Amniotic epithelial cell (primary cell): ENCODE measurements at places on chromosomes 1 and 21.

DNA sequence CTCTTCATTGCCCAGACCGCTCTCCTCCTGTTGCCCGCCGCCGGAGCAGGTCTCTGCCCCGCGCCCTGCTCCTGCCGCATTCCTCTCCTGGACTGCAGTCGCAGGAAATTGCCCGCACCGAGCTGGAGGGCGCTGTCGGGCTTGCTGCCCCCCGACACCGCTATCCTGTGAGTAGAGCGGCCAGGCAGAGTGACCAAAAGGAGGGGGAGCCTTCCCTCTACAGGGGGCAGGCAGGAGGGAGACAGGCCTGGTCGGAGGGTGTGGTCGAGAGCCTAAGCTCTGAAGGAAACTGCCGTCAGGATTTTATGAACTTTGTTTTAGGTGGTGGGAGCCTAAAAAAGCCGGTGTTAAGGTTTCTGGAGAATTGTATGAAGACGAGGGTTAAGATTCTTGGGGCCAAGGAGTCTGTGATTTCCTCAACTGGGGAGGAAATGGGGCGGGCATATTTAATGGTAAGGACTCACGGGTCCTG, 517 bp downstream of the LRIG2 start:
- peak; percentile 51 for DNase-seq

GRCh38 chr1:15328351-15329103, 81.2 kb upstream of the EFHD2 start:
- no peak for DNase-seq

GRCh38 chr1:218165701-218166114, 119.4 kb upstream of the RRP15 start:
- DNase-seq, result no peak

DNA sequence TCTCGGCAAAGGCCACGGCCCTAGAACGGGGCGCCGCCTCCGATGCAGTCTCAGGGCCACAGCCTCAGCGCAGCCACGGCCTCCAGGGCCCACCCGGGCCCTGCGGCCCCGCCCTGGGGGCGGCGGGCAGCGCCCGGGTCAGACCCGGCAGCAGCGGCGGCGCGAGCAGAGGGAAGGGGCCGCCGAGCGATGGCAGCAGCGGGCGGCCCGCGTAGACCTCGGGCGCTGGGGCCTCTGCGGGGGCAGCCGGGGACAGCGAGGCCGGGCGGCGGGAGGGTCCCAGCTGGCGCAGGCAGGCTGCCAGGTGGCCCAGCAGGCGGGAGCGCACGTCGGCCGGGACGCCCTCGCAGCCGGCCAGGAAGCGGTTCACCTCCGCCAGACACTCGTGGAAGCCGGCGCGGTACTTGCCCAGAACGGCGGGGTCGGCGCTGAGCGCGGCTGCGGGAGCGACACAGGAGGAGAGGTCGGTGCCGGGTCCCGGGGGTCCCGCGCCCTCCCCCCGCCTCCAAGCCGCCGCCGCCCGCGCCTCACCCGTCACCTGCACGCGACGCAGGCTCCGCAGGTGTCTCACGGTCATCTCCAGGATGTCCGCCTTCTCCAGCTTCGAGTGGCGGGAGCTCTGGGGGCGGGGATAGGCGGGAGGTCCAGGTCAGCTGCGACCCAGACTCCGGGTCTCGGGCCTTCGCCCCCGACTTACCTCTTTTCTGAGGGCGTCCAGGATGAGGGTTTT, 737 bp downstream of the HES4 start:
- DNase-seq, result no peak

GRCh38 chr1:66140072-66140471, 347.4 kb downstream of the PDE4B start:
- no peak for DNase-seq

DNA sequence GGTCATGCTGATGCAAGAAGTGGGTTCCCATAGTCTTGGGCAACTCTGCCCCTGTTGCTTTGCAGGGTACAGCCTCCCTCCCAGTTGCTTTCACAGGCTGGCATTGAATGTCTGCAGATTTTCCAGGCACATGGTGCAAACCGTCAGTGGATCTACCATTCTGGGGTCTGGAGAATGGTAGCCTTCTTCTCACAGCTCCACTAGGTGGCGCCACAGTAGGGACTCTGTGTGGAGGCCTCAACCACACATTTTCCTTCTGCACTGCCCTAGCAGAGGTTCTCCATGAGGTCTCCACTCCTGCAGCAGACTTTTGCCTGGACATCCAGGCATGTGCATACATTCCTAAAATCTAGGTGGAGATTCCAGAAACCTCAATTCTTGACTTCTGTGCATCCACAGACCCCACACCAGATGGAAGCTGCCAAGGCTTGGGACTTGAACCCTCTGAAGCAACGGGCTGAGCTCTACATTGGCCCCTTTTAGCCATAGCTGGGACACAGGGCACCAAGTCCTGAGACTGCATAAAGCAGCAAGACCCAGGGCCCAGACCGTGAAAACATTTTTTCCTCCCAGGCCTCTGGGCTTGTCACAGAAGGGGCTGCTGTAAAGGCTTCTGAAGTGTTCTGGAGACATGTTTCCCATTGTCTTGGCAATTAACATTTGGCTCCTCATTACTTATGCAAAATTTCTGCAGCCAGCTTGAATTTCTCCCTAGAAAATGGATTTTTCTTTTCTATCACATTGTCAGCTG, 466.2 kb upstream of the PBX1 start:
- DNase-seq, result no peak

DNA sequence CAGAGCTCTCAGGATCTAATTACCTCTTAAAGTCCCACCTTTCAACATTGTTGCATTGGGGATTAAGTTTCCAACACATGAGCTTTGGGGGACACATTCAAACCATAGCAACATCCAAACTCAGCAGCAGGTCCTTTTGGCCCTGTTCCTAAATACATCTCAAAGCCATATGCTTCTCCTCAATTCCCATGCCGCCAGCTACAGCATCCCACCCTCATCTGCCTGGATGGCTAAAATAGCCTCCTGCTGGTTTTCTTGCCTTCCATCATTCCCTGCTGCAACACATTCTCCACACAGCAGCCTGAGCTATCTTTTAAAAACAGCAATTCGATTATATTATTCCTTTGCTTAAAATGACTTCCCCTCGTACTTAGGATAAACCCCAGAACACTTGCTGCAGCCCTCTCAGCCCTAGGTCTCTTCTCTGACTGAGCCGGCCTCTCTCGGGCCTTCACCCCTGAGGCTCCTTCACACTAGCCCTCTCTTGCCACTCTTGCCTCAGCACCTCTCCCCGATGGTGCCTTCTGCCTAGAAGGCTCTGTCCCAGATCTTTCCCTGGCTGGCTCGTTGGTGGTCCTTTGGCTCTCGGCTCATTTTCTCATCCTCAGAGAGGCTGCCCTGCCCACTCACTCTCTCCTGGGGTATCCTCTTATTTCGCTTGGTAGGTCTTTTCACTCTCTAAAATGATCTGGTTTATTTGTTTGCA, 16.5 kb downstream of the MYBPH start:
- no peak for DNase-seq

DNA sequence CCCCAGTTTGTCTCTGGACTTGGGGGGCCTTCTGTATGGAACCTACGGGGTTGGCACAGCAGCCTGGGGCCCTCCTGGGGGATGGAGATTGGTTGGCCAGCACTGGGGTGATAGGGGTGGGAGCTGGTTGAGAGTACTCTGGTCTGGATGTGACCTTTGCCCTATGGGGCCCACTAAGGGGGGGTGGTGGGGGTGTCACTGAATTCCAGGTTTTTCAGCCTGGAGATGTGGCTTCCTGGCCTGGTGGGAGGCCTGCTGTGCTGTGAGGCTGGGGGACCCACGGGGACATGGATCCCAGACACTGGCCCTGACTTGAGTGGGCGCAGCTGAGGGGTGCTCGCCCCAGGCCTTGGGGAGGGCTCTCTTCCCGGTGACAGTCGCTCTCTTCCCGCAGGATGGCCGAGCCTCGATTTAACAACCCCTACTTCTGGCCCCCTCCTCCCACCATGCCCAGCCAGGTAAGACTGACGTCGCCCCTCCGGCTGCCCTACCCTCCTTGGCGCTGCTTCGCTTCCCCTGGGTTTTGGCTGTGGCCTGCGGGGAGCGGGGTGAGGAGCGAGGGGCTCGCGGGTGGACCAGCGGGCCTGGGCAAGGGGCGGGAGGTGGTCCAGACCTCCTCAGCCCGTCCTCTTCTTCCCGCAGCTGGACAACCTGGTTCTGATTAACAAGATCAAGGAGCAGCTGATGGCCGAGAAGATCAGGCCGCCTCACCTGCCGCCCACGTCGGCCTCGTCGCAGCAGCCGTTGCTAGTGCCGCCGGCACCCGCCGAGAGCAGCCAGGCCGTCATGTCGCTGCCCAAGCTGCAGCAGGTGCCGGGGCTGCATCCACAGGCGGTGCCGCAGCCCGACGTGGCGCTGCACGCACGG, 19.6 kb downstream of the ZNF362 start:
- no peak for DNase-seq

GRCh38 chr21:24852610-24853195, 754.6 kb downstream of the MRPL39 start:
- DNase-seq, result no peak

DNA sequence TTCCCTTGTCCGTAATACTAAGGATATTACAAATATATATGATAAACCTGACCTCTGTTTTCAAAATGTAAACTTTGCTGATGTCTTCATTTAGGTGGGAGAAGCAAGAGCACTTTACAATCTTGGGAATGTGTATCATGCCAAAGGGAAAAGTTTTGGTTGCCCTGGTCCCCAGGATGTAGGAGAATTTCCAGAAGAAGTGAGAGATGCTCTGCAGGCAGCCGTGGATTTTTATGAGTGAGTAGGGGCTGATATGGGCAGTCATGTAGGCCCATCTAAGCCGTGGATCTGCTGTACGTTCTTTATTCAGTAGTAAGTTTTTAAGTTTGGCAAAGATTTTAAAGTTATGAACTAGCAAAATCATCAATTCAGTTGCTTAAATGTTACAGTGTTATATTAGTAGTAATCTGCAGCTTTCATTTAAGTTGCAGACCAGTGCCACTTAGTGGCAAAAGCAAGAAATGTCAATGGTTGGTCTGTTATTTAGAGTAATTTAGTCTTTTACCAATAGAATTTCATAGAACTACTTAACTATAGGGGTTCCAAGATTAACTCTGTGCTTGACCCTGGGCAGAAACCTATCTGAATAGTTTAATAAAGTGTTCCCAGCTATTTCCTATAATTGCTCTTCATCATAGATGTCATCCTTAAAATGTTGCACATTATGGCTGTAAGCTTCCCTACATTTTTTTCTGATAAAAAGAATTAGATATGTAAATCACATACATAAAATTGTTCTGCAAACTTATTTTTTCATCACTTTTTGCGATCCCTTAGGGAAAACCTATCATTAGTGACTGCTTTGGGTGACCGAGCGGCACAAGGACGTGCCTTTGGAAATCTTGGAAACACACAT, 21.3 kb downstream of the GPSM2 start:
- peak; percentile 66 for DNase-seq

DNA sequence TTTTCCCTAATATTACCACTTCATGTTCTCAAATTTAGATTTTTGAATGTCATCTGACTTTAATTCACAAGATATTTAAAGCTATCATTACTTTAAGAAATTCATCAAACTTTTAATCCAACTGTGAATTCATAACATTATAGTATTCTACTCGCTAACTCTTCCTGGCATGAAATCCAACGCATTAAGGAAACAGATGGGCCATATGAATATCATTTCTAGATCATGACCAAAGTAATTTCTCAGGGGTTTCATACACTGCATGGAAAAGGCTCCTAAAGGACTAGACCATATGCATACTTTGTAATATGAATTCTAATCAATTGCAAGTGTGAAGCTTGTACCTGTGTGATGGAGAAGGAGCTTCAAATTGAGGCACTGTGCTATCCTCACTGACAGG, 72.4 kb downstream of the COP1 start:
- DNase-seq, result no peak

DNA sequence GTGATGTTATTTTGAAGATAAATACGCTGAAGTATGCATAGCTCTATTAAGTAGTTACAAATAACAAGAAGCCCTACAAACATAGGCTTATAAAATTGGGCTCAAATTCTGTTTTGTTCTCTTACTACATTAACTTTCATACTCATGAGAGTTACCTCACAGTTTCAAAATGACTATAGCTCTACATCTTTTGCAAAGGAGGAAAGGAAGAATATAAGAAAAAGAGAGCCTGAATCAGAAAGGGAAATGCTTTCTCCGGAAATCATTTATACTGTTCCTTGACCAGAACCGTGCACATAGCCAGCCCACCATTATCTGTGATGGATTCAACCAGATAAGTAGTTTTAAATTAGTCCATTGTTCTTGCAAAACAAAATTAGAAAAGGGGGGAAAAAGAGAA, 1252.1 kb downstream of the NCAM2 start:
- no peak for DNase-seq

DNA sequence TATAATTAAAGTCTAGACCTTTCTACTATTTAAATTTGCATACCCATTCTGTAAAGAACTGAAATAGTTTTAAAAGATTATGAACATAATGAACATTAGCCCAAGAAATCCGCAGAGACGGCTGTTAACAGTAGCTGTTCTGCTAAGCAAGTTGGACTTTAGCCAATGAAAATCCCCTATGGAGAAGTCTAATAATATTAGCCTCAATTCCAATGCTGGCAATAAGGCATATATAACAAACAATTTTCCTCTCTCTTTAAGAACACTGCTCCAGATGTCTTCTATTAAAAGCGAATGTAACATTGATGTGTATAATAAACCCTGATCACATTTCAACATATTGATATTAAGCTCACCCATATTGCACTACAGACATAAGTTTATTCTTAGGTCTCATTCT, 221.3 kb upstream of the KCTD3 start:
- no peak for DNase-seq

DNA sequence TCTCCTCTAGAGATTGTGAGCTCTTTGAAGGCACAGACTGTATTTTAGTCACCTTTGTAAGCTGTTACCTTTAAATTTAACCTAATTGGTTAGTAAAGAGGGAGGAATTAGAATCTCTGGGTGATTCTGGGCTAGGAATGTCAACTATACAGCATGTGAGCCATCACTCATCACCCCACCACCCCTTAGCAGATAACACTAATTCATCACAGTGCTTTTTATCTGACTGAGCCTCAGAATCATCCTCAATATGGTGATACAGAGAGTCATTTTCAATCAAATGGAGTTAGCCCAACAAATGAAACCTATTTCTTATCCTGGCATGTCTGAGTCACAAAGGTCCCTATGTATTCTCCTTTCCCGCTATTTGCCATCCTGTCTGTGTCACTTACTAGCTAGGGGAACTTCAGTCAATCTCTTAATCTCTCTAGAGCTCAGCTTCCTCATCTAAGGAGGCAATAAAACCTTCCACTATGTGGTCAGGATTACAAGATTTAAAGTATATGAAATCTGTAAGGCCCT, 13.3 kb downstream of the KCNJ10 start:
- no peak for DNase-seq

- DNase-seq, result no peak
Observed at GRCh38 chr1:168340781-168341482, 60.3 kb downstream of the TBX19 start.

DNA sequence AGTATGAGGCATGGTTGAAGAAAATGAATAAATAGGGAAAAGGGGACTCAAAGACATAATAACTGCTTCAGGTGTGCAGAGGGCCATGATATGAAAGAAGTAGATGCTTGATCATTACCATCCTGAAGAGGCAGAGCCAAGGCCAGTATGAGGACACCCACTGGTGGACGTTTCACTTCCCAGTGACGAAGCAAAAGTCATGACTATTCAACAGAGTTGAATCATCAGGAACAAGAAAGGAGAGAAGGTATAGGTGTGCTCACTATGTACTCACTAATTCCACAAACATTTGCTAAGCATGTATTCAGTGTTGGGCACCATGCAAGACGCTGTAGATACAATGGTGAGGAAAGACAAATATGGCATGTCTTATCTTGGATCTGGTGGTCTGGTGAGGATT, 319.2 kb upstream of the RUNX1 start:
- DNase-seq, result no peak

GRCh38 chr21:45370575-45370974, 34.4 kb upstream of the COL18A1 start:
- DNase-seq, result no peak

- peak; percentile 32 for DNase-seq
Observed at GRCh38 chr1:180579961-180580611, 21.3 kb downstream of the OVAAL start.
